ENCODE measurements at places on chromosomes 7 and 10.

DNA sequence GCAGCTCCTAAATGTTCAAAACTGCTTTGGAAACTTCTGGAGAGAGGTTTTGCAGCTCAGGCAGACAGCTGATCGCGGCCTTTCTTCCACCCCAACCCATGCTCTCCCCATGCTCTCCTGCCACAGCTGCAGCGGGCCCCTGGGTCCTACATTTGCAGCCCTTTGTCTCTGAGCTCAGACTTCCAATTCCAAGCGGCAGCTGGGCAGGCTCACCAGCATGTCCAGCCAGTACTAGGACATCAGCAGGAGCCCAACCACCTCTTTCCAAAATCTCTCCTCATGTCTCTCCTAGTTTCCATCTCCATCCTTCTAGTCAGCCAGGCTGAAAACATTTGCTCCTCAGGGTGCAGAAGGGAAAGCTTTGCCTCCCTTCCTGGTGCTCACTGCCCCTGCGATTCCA, 6.0 kb downstream of the LEP start:
- DNase-seq: no peak

GRCh38 chr10:79416578-79417255, 28.7 kb downstream of the ZCCHC24 start:
- no peak for DNase-seq

GRCh38 chr10:43839973-43840372, 191.3 kb upstream of the ZNF32 start:
- no peak for DNase-seq

- no peak for DNase-seq
Measured at GRCh38 chr10:132132421-132132841, 54.3 kb upstream of the DPYSL4 start.
